ENCODE measurements at places on chromosomes 5 and 9. TPM values are rescaled to one million over a fixed set of nuclear protein-coding genes. Genes with fewer than 3 reads are reported as not detected.
A peak's percentile ranks its signal among the peaks of the same experiment; 100 is the strongest.

IARS1 gene
- total RNA-seq, result 186 TPM

STK32A gene
- total RNA-seq, result not detected

DNA sequence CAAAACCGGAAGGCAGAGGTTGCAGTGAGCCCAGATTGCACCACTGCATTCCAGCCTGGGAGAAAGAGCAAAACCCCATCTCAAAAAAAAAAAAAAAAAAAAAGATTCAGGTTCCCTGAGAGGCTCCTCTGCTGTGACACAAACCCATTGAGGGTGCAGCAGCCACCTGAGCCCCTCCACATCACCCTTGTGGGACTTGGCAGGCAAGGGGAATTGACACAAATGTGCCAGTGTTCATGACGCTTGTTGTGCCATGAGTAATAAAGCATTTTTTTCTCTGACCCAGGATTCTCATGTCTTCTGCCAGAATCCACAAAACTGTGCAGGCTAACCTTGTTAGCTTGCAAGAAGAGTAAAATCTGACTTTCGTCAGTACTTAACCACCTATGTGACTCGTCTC lies 149.6 kb downstream of the TTC39B start:
- no peaks in the 10 kb centered on the region for H3K36me3 ChIP-seq
- H3K4me1 ChIP-seq, result no peaks in the 10 kb centered on the region

DNA sequence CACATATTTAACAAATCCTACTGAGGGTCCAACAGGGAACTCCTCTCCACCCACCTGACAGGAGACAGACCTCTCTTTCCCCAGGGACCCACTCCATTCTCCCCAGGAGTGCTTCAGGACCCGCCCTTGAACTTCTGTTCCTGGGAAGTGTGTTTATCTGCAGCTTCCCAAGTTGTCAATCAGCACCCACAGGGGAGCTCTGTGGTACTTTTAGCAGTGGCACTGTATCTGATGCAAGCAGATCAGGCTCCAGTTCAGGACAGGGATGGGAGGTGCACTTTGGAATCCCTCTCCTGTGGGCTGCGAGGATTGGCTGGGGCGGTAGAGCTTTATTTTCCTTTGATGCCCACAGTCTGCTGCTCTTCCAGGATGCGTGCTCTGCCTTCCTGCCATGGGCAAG lies 8.7 kb downstream of the GALNT10 start:
- no peaks in the 10 kb centered on the region for H3K27me3 ChIP-seq
- DNase-seq, result no peak
- no peak overlapping the region for H3K4me3 ChIP-seq

DNA sequence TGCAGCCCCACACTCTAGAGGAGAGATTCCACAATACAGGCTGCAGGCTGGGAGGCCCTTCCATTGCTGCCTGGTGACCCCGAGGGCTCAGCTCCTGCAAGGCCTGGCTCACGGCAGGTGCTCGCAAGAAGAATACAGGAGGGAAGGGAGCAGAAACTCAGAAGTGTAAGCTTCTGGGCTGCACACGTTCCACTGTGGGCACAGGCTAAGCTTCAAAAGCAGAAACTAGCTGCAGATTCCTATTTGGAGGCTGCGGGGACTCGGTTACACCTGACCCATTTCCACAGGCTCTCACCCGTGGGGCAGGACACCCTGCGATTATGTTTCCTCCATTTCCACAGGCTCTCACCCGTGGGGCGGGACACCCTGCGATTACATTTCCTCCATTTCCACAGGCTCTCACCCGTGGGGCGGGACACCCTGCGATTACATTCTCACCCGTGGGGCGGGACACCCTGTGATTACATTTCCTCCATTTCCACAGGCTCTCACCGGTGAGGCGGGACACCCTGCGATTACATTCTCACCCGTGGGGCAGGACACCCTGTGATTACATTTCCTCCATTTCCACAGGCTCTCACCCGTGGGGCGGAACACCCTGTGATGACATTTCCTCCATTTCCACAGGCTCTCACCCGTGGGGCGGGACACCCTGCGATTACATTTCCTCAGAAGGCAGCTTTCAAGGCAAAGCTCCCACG lies 10.3 kb downstream of the LPCAT1 start:
- H3K4me1 ChIP-seq, result peaks cover 6% of the 10 kb centered on the region
- no peak overlapping the region for H3K27ac ChIP-seq
- H3K36me3 ChIP-seq, result peaks cover 10% of the 10 kb centered on the region
- DNase-seq, result no peak
- no peaks in the 10 kb centered on the region for H3K27me3 ChIP-seq

DNA sequence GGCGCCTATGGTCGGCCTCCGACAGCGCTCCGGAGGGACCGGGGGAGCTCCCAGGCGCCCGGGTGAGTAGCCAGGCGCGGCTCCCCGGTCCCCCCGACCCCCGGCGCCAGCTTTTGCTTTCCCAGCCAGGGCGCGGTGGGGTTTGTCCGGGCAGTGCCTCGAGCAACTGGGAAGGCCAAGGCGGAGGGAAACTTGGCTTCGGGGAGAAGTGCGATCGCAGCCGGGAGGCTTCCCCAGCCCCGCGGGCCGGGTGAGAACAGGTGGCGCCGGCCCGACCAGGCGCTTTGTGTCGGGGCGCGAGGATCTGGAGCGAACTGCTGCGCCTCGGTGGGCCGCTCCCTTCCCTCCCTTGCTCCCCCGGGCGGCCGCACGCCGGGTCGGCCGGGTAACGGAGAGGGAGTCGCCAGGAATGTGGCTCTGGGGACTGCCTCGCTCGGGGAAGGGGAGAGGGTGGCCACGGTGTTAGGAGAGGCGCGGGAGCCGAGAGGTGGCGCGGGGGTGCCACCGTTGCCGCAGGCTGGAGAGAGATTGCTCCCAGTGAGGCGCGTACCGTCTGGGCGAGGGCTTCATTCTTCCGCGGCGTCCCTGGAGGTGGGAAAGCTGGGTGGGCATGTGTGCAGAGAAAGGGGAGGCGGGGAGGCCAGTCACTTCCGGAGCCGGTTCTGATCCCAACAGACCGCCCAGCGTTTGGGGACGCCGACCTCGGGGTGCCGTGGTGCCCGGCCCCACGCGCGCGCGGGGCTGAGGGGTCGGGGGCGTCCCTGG lies 561 bp downstream of the DAPK1 start:
- H3K36me3 ChIP-seq, result peaks cover 8% of the 10 kb centered on the region
- no peak for DNase-seq
- H3K4me3 ChIP-seq, result peak overlapping the region; percentile 86
- H3K27me3 ChIP-seq, result peaks cover 40% of the 10 kb centered on the region

- H3K4me3 ChIP-seq, result no peak overlapping the region
- no peaks in the 10 kb centered on the region for H3K4me1 ChIP-seq
- H3K27me3 ChIP-seq, result peaks cover 14% of the 10 kb centered on the region
- no peak for DNase-seq
- no peaks in the 10 kb centered on the region for H3K36me3 ChIP-seq
Measured at GRCh38 chr9:114571391-114571790, 16.2 kb upstream of the ATP6V1G1 start.

DNA sequence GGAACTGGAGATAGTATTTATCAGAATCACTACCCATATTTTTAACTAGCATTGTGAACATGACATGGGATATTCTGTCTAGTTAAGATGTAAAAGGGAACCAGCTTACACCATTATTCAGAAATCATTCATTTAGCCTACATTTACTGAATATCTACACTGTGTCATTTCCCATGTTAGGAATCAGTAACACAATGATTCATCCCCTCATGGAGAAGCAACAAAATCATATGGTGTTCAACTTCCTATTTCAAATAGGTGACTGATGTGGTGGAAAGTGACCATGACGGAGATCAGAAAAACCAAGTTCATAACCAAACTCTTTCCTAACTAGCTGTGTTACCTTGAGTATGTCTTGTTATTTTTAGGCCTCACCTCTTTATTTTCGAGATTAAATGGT lies 550.0 kb upstream of the TUSC1 start:
- no peaks in the 10 kb centered on the region for H3K27me3 ChIP-seq
- H3K36me3 ChIP-seq, result no peaks in the 10 kb centered on the region
- no peak for DNase-seq

Data from activated T-helper 2 cell treated with anti-CD3 and anti-CD28 coated beads, Interferon-gamma antibody, Interleukin-2, Interleukin-4, amounts not matched to agents 10 μg/mL and 5 μg/mL and 100 μg/mL, durations not matched to agents 14 hours and 24 hours and 36 hours (primary cell).